GM23338 (cell line): ENCODE measurements at places on chromosomes 1 and 21. TPM values are rescaled to one million over a fixed set of nuclear protein-coding genes. Genes with fewer than 3 reads are reported as not detected.

Gene NID1
- 5.9 and 7.1 TPM in 2 replicates for polyA plus RNA-seq

Gene LCE2C
- polyA plus RNA-seq, result not detected in 2 replicates

Gene CDCA8
- polyA plus RNA-seq, result 37.9 and 38.9 TPM in 2 replicates

Gene CR1L
- polyA plus RNA-seq, result 13.4 and 21.4 TPM in 2 replicates

- H3K4me1 ChIP-seq, result peaks cover 14% of the 10 kb centered on the region
- H3K27me3 ChIP-seq, result peaks cover 8% of the 10 kb centered on the region
- no peaks in the 10 kb centered on the region; the same call in 1 of the 2 replicates for H3K36me3 ChIP-seq
Observed at GRCh38 chr1:94823116-94823515, 3.0 kb downstream of the SLC44A3 start.

GRCh38 chr1:41639332-41639936 lies 155.0 kb upstream of the EDN2 start:
- H3K36me3 ChIP-seq, result no peaks in the 10 kb centered on the region
- DNase-seq, result no peak
- no peaks in the 10 kb centered on the region for H3K4me1 ChIP-seq

DNA sequence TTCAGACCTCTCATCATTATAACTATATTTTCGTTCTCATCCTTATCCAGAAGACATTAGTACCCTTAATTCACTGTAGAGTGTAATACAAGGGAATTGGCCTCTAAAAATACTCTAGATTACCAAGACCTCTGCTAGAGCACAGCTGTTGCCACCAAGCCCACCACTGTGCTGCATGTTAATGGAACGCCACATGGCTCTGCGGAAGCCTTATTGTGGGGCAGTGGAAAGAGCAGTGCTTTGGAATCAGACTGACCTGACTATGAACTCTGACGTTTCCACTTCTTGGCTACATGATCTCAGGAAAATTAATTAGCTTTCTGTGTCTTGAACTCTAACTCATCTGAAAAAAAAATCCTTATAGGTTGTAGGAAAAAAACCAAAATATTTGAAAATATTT lies 222.1 kb downstream of the LMX1A start:
- DNase-seq, result no peak
- H3K27ac ChIP-seq, result no peak overlapping the region
- no peaks in the 10 kb centered on the region for H3K4me1 ChIP-seq
- no peak overlapping the region for H3K4me3 ChIP-seq

DNA sequence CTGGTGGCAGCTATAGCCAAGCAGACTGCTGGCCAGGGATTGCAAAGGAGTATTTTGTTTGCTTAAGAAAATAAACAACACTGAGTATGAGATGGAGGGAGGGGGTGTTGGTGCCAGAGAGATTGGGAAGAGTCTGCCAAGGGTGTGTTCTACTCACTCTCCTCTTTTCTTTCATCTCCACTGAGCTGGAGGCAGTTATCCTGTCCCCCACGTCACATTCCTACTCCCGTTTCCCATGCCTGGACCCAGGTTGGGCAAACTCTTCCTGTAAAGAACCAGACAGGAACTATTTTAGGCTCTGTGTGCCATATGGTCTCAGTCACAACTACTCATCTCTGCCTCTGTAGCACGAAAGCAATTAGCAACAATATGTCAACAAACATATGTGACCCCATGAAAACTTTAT lies 1.4 kb upstream of the IL24 start:
- no peaks in the 10 kb centered on the region for H3K27me3 ChIP-seq
- DNase-seq, result no peak
- no peak overlapping the region for H3K27ac ChIP-seq
- no peak overlapping the region for H3K4me3 ChIP-seq
- no peaks in the 10 kb centered on the region; the same call in 1 of the 2 replicates for H3K36me3 ChIP-seq
- H3K4me1 ChIP-seq, result peaks cover 5% of the 10 kb centered on the region

DNA sequence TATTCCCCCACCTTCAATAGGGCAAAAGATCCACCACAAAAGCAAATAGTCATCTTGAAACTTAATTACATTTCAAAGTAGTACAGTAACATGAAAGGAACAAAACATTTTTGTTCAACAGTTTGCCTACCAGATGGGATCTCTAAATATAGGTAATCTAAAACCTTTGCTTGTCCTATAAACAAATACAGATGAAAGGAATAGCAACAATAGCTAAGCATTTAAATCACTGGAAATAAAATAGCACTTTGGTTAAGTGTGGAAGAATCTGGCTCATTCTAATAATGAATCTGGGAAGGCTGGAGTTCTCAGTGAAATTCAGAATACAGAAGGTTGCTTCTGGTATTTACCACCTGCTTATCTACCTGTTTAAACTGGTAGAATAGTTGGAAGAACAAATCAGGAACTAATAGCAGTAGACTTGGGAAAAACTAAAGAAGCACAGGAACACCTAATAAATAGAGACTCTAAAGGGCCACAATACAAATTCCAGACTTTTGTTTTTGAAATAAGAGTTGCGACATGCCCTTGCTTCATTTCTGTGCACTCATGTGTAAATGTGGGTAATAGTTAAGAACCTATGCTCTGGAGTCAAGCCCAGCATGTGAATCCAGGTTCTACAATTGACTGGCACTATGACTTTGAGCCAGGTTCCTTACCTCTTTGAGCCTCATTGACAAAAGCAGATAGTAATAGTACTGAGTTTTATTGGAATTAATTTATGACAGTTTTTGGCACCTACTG lies 2.3 kb upstream of the LYPLAL1 start:
- no peaks in the 10 kb centered on the region for H3K27me3 ChIP-seq
- no peak overlapping the region for H3K27ac ChIP-seq
- H3K4me3 ChIP-seq, result no peak overlapping the region

DNA sequence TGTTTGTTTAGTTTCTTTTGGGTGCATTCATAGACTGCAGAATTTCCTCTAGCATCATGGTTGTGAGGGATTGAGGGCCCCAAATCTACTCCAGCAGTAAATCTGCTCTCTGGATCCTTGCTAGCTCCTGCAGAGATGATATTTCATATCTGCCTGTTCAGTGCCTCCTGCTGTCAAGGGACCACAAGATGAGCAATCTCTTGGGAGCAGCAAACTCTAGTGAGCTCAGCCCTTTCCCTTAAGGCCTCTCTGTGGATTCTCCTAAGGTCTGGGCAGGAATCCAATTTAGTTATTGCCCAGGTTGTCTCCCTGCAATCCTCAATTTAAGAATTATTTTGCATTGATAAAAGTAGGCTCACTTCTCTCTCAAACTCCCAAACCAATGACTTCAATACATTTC lies 76.9 kb downstream of the RGS18 start:
- H3K27ac ChIP-seq, result no peak overlapping the region
- DNase-seq, result no peak
- no peak overlapping the region for H3K4me3 ChIP-seq
- no peaks in the 10 kb centered on the region for H3K27me3 ChIP-seq
- no peaks in the 10 kb centered on the region for H3K4me1 ChIP-seq
- no peaks in the 10 kb centered on the region for H3K36me3 ChIP-seq

DNA sequence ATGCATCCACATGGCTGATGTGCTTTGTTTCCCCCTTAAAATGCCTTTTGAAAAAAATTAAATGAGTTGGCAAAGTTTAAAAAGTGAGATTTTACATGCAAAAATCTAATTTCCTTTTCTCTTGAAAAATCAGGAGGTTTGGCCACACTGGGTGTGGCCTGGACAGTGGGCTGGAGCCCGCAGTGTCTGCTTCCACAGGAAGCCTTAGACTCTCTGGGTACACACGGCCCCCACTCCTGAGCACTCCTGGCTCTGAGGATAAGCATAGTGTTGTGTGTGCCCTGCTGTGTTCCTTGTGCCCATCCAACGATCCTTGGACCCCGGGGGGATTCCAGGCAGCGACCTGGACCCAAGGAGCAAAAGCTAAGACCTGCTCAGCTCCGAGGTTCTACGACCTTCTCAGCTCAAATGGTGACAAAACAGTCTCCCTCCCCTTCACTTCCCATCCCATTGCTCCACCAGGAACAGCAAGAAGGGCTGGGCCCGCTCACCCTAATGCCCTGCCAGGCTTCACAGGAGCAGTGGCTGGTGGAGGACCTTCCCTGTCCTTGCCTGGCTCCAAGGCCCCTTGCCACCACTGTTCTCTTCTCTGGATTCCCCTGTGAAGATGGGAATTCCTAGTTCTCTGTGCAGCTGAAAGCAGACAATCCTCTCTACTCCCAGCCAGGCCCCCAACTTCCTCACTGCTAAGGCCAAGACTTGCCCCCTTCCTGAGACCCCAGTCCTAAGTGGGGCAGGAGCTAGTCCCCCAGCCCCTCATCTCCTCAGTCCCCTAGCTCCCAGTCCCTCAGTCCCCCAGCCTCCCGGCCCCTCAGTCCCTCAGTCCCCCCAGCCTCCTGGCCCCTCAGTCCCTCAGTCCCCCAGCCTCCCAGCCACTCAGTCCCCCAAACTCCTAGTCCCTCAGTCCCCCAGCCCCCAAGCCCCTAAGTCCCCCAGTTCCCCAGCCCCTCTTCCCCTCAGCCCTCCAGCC lies 395.8 kb downstream of the PTPRU start:
- no peak overlapping the region for H3K4me3 ChIP-seq
- H3K36me3 ChIP-seq, result no peaks in the 10 kb centered on the region
- no peak overlapping the region for H3K27ac ChIP-seq
- H3K27me3 ChIP-seq, result no peaks in the 10 kb centered on the region
- no peak for DNase-seq
- H3K4me1 ChIP-seq, result no peaks in the 10 kb centered on the region

GRCh38 chr1:158694596-158694995 lies 5.9 kb downstream of the OR6K2 start:
- H3K27ac ChIP-seq, result no peak overlapping the region
- no peaks in the 10 kb centered on the region for H3K27me3 ChIP-seq
- H3K4me3 ChIP-seq, result no peak overlapping the region
- H3K4me1 ChIP-seq, result no peaks in the 10 kb centered on the region
- DNase-seq, result no peak

DNA sequence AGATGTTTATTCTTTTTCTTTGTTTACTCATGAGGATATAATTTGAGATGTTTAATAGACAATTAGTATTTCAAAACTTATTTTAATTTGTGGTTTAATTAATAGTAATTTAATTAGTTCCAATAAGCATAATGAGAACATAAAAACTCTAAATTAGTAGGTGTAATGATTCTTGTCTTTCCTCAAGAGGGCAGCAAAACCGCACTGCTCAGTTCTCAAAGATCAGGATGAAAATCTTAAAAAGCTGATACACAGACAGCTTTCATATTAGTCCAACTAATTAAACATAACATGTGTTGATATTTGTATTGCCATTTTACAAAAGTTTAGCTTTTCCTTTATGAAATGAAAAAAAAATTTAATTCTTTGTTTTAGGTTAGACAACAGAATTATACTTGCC lies 106.7 kb upstream of the C21orf91 start:
- no peaks in the 10 kb centered on the region for H3K27me3 ChIP-seq
- H3K27ac ChIP-seq, result no peak overlapping the region
- H3K4me3 ChIP-seq, result no peak overlapping the region
- DNase-seq, result peak; percentile 43
- no peaks in the 10 kb centered on the region for H3K4me1 ChIP-seq

DNA sequence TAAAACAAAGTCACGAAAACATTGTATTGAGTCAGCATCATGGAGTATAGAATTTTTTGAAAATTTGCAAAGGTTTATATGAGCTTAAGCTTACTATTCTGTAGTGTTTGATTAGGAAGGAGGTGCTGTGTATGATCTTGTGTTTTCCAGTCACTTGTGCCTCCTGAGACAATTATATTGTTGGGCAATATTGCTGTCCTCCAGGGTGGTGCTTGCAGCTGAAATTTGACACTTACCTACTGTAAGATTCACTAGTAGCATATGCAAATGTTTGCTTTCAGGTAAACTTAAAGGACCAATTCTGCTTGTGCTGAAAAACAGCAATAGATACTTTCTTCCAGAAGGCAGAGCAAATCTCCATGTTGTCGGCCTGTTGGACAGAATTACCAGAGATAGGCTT lies 268.0 kb downstream of the TGFB2 start:
- peaks cover 28% of the 10 kb centered on the region for H3K4me1 ChIP-seq
- no peak overlapping the region for H3K27ac ChIP-seq
- peaks cover 6% of the 10 kb centered on the region; the same call in 1 of the 2 replicates for H3K36me3 ChIP-seq
- DNase-seq, result peak; percentile 14
- no peaks in the 10 kb centered on the region for H3K27me3 ChIP-seq

- no peaks in the 10 kb centered on the region for H3K36me3 ChIP-seq
- H3K4me1 ChIP-seq, result peaks cover 26% of the 10 kb centered on the region
- H3K4me3 ChIP-seq, result peak overlapping the region; percentile 83
Observed at GRCh38 chr1:6245869-6246496, 2.0 kb downstream of the HES3 start.

DNA sequence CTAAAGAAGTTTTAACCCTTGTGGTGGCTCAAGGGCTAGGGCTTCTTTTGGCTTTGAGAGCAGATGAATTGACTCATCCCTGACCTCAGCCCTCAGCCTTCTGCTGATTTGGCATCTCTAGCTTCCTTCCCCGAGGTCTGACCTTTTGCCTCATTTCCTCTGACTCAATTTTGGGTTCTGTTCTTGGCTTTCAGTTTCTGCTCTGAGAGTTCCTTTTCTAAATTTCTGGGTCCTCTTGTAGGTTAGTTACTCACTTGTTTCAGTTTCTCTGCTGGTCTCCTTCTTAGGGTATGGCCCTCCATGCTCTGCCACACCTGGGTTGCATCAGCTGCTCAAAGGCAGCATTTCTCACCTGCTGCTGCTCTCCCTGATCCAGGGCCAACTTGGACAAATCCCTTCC lies 19.4 kb downstream of the PDE4B start:
- H3K4me3 ChIP-seq, result no peak overlapping the region
- H3K4me1 ChIP-seq, result peaks cover 11% of the 10 kb centered on the region; the same call in 1 of the 2 replicates
- H3K36me3 ChIP-seq, result no peaks in the 10 kb centered on the region
- DNase-seq, result peak; percentile 30
- H3K27me3 ChIP-seq, result no peaks in the 10 kb centered on the region
